Naive thymus-derived CD8-positive, alpha-beta T cell (primary cell): ENCODE measurements at places on chromosomes 7 and 10. TPM values are rescaled to one million over a fixed set of nuclear protein-coding genes. Genes with fewer than 3 reads are reported as not detected.

GRCh38 chr7:7536396-7537019, 835 bp upstream of the COL28A1 start:
- no peak overlapping the region for H3K4me3 ChIP-seq
- H3K36me3 ChIP-seq = no peaks in the 10 kb centered on the region
- H3K27ac ChIP-seq = no peak overlapping the region
- DNase-seq = no peak
- peaks cover 4% of the 10 kb centered on the region for H3K27me3 ChIP-seq
- no peaks in the 10 kb centered on the region for H3K4me1 ChIP-seq

DNA sequence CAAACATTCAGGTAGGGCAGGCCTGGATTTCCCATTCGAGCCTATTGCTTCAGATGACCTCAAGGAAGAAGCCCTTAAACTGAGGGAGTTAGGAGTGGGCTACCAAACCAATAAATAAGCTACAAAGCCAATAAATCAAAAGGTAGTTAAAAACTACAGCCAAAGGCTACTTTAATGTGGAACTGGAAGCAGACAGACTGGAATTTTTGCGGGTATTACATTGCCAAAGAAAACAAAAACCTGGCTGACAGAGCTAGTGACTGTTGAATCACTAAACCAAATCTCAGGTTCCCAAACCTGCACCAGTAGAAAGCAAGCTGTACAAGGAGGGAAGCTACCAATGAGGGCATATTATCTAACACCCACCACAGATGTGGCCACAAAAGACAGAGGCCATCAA, 315.6 kb downstream of the GRM8 start:
- peaks cover 8% of the 10 kb centered on the region for H3K27me3 ChIP-seq
- no peaks in the 10 kb centered on the region for H3K36me3 ChIP-seq
- H3K4me1 ChIP-seq = no peaks in the 10 kb centered on the region
- H3K27ac ChIP-seq = no peak overlapping the region

GRCh38 chr10:59325116-59325515, 37.2 kb downstream of the FAM13C start:
- H3K36me3 ChIP-seq = no peaks in the 10 kb centered on the region
- DNase-seq = no peak
- H3K27me3 ChIP-seq = no peaks in the 10 kb centered on the region
- no peak overlapping the region for H3K27ac ChIP-seq
- H3K4me3 ChIP-seq = no peak overlapping the region
- H3K4me1 ChIP-seq = no peaks in the 10 kb centered on the region

DNA sequence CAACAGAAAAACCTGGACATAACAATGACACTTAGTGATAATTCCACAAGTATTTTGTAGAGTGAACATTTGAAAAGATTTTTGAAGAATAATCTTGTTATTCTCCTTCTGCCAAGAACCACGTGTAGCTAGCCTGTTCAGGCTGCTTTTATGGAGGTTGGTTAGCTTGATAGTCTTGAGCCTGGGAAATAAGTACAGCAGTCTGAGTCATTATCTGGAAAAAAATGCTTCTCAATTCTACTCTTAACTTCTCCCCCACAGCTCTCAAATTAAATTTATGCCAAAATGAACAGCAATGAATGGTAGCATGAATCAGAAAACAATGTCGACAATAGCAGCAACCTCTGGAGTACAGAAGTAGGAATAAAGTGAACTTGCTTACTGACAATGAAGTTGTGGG, 63.2 kb downstream of the GPR37 start:
- no peak overlapping the region for H3K4me3 ChIP-seq
- no peaks in the 10 kb centered on the region for H3K4me1 ChIP-seq
- H3K27ac ChIP-seq = no peak overlapping the region
- DNase-seq = no peak

GRCh38 chr10:106189292-106189691, 975.2 kb downstream of the SORCS1 start:
- H3K4me3 ChIP-seq = no peak overlapping the region

DNA sequence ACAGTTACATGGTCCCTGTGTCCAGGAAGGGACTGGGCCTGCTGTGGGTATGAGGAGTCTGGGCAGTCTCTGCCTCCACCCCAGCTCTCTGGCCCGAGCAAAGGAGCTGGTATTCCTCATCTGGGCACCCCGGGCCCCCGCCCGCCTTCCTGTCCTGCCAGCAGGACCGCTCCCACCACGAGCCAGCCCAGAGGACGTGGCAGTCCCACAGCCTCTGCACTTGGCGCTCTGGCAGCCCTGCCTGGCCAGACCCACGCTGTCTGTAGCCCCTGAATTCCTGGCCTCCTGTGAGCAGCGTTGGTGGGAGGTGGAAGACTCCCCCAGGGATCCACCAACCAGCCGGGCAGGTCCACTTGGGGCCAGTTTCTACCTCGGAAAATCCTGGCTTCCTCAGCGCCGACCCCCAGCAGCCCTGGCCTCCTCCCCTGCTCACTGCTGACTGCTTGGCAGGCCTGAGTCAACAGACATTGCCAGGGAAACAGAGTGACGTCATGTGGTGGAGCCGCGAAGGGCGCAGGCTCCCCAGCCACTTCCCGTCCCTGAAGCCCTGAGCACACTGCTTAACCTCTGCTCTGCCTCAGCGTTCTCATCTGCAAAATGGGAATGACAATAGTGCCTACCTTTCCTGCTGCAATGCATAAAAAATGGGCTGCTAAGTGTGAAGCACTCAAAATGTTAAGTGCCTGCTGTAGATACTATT, 21.6 kb upstream of the LIMK1 start:
- H3K4me1 ChIP-seq = peaks cover 7% of the 10 kb centered on the region
- no peaks in the 10 kb centered on the region for H3K36me3 ChIP-seq
- H3K4me3 ChIP-seq = no peak overlapping the region
- peak overlapping the region; percentile 57 for H3K27ac ChIP-seq

- no peak overlapping the region for H3K4me3 ChIP-seq
- no peaks in the 10 kb centered on the region for H3K27me3 ChIP-seq
- no peaks in the 10 kb centered on the region for H3K36me3 ChIP-seq
Measured at GRCh38 chr7:151681726-151682125, 162.0 kb upstream of the RHEB start.

DNA sequence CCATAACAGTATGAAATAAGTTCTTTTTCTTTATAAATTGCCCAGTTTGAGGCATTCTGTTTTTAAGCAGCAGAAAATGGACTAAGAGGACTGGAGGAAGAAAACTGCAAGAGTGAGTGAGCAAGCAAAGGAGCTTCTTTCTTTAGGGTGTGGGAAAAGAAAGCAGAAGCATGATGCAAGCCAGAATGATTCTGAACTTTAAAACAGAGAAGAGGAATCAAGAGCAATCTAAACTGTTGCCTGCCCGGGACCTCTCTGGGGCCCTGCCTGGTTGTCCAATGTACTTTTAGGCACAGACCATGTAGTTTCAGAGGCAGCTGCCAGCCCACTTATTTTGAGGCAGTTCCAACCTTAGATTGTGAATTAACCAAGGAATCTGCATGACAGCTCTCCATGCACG, 186.3 kb downstream of the PLPP4 start:
- peaks cover 3% of the 10 kb centered on the region for H3K4me1 ChIP-seq
- no peak overlapping the region for H3K27ac ChIP-seq
- no peak for DNase-seq
- H3K27me3 ChIP-seq = no peaks in the 10 kb centered on the region

SPDYE9 gene
- not detected for total RNA-seq

FAM25G gene
- total RNA-seq = not detected
